Small intestine (tissue), 16 donors: ENCODE measurements at places on chromosomes 1 and 21.

GRCh38 chr1:219883400-219884332 is 44.7 kb downstream of the SLC30A10 start:
- DNase-seq, result no peak

- DNase-seq, result no peak
Observed at GRCh38 chr1:30186586-30186985, 536.8 kb downstream of the MATN1 start.

DNA sequence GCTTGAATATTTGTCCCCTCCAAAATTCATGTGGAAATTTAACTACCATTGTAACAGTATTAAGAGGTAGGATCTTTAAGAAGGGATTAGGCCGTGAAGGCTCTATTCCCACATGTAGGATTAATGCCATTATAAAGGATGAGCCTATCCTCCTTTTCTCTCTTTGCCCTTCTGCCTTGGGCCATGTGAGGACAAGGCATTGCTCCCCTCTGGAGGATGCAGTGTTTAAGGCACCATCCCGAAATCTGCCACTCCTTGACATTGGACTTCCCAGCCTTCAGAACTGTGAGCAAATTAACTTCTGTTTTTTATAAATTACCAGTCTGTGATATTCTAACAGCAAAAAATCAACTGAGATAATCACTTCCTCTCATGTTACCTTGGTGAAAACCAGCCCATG is 124.4 kb downstream of the TOMM20 start:
- no peak for DNase-seq

- DNase-seq, result peak; percentile 93
Observed at GRCh38 chr1:64744492-64745180, at the start of gene RAVER2. TSS of gene RAVER2 (plus strand) at chr1:64745075. CDS start at chr1:64745173, 98 bp downstream.

GRCh38 chr1:107499139-107499744 is 358.4 kb downstream of the NTNG1 start:
- DNase-seq, result no peak

- no peak for DNase-seq
Observed at GRCh38 chr1:239718571-239718970, 332.2 kb downstream of the CHRM3 start.

GRCh38 chr1:174839211-174839610 is 160.5 kb upstream of the CACYBP start:
- DNase-seq, result no peak

DNA sequence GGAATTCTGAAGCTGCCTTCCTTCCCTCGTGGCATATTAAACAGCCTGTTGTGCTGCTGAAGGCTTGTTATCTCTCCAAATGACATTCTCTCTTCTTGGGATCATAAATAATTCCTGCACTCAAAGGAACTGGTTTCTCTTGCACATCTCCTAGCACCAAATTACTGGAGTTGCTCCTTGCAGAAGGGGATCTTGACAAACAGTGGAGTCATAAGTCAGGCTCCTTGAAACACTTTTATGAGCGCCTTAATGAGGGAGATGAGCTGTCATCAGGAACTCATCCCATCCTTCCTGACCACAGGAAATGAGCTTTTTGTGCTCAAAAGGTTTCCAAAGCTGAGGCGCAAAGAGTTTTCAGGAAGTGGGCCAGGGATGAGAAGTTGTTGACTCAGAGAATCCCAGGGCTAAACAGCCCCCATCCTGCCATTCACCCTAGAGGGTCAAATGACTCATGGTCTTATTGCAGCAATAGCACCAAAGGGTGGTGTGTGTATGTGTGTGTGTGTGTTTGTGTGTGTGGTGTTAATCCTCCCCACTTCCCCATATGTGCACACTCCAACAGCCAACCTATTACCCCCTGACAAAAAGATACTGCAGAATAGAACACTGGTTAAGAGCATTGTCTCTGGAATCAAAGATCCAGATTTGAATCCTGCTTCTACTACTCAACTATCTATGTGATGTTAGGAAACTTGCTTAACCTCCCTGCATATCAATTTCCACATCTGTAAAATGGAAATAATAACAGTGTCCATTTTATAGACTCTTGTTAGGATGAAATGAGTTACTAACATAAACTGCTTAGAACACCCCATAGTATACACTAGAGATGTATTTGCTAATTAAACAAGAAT is 2.8 kb upstream of the PHC2 start:
- DNase-seq, result peak; percentile 23

DNA sequence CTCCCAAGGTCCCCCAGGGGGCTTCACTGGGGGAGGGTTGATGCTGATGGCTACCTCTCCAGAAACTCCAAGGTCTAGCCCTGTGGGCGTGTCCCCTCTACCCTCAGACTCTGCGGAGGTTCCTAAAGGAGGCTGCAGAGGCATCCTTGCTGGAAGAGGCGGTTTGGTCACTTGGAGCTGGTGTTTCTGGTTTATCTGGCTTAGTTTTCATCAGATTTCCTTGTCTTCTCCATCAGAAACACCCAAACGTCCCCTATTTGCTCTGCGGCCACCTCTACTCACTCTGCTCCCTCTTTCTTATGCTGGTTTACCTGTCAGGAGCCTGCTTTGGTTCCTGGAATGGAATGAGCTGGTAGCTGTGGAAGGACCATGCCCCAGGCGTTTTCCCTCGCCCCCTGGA is 2.5 kb downstream of the PKP1 start:
- no peak for DNase-seq

GRCh38 chr1:236058141-236058934 is 6.6 kb downstream of the NID1 start:
- no peak for DNase-seq

- DNase-seq, result peak; percentile 59
Observed at GRCh38 chr1:30966690-30967369, 58.3 kb upstream of the SDC3 start.

DNA sequence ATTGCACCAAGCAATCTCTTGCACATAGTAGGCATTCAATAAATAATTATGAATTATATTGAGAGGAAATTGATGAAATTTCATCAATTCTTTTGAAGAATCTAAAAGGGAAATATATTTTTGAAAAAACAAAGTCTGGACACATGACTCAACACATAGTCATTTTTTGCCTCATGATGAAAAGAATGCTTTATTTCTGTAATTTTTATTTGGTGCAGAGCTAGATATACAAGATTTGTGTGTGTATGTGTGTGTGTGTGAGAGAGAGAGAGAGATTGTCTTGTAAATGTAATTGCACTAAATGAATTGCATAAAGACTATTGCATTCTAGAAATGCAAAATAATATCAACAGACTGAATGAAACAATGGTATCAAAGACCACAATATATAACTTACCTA is 206.2 kb upstream of the C1orf87 start:
- no peak for DNase-seq

DNA sequence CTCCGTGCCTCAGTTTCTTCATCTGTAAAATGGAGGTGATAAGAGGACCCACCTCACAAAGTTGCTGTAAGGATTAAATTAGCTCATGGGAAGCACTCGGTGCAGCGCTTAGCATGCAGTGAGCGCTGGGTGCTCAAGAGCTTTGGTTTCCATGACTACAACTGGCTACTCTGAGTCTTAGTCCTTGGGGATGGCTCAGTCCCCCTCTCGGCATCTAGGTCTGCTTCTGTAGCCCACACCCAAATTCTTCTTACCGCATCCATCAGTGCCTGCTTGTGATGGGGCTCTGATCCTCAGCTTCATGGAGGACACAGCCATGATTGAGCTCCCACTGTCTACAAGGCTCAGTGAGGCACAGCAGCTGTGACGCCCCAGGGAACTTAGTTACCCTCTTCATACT is 159.0 kb downstream of the ACTL8 start:
- no peak for DNase-seq

DNA sequence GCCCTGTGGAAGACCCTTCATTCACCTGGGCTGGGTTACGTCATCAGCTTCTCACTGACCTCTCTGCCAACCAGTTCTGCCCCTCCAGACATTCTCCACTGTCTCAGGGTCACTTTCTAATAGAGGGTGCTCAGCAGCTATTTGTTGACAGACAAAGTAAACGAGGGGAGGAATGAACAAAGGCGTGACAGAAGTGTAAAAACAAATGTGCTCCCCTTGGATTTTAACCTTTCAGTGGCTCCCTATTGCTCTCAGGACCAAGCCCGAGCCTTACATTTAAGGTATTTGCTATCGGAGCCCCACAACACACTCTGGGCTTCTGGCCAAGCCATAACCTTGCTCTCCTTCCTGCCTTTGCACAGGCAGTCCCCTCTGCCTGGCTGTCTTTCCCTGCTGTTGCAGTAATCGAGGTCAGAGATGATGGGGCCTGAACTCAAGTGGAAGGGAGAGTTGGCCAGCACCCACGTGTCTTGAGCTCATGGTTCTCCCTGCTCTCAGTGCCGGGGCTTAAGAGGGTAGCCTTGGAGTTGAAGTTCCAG is 9.3 kb upstream of the MARCKSL1 start:
- DNase-seq, result peak; percentile 56

DNA sequence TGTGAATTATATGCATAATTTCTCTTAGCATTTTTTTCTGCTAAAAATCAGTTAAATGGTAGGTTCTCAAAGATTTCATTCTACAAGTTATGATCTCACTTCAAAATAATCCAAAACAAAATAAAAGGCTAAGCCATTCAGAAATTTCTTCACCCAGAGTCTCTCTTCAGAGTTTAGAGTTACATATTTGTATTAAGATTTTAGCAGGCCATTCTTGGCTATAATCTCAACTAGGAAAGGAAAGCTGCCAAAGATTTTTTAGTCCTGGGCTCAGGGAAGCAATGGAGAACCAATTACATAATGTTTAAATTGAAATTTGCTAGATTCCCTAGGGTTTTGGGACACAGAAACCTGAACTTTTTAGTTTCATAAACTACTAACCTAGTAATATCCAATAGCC is 245.0 kb downstream of the USH2A start:
- DNase-seq, result no peak

DNA sequence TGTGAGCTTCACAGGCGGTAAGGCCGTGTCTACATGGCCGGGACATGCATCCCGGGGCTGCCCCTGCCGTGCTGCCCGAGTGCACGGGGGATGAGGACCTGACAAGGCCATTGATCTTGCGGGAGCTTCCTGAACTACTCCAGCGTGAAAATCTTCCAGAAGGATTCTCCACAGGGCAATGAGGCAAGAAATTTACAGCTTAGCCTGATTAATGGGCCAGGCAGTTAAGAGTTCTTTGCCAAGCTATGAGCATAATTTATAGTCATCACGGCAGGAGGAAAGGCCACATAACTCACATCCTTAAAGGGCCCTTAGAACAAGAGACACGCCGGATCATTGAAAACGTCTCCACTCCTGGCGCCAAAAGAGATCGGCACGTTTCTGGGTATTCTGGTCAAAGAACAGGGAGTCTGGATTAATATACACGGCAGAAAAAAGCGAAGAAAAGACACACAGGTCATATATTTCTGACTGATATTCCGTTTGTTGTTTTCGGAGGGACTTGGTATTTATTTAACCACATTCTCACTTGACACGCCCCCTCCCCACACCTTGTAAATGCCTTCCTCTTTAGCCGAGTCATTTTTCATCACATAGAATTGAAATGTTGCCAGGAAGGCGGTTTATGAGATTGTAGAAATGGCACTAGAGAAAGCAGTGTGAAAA is 180.5 kb downstream of the DYRK1A start:
- no peak for DNase-seq

GRCh38 chr1:152902636-152903035 is 5.7 kb upstream of the IVL start:
- peak; percentile 53 for DNase-seq

GRCh38 chr1:166283600-166283999 is 116.8 kb upstream of the FAM78B start:
- DNase-seq, result no peak

- peak; percentile 40 for DNase-seq
Observed at GRCh38 chr1:17565461-17566252, 26.2 kb downstream of the ARHGEF10L start.

GRCh38 chr1:4084896-4085295 is 184.8 kb upstream of the C1orf174 start:
- DNase-seq, result no peak

GRCh38 chr21:19810779-19811178 is 1187.4 kb upstream of the NCAM2 start:
- no peak for DNase-seq

- DNase-seq, result no peak
Observed at GRCh38 chr1:11197359-11197758, 8.2 kb downstream of the ANGPTL7 start.

DNA sequence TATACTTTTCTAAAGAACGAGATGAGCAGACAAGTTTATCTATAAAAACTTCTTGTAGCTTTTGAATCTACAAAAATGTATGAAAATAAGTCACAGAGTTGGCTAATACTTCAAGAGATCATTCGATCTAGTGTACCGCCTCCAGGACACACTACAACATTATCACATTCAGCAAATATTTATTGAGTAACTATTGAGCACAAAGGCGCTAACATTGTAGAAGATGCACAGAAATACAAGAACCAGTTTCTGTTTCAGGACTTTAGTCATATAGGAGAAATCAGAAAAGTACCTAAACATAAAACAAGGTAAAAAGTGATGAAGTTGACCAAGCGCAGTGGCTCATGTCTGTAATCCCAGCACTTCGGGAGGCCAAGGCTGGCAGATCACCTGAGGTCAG is 20.6 kb downstream of the WASF2 start:
- DNase-seq, result no peak

GRCh38 chr1:180577361-180577760 is 18.6 kb downstream of the OVAAL start:
- DNase-seq, result no peak

DNA sequence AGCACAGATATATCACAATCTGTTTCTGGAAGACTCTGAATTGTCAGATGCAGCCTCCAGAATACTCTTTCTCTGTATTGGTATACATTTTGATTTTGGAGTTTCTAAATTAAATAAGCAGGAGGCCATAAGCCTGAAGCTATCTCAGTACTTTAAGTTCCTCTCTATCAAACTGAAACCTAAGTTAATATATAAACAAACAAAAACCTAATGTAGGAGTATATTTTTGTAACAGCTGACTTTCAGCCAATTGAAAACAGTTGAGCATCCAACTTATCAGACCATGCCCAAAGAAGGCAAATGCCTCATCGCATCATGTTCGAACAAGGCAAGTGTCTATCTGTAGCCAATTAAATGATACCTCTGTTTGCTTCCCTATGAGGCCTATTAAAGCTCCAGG is 1054.4 kb downstream of the AMY1C start:
- DNase-seq, result no peak

DNA sequence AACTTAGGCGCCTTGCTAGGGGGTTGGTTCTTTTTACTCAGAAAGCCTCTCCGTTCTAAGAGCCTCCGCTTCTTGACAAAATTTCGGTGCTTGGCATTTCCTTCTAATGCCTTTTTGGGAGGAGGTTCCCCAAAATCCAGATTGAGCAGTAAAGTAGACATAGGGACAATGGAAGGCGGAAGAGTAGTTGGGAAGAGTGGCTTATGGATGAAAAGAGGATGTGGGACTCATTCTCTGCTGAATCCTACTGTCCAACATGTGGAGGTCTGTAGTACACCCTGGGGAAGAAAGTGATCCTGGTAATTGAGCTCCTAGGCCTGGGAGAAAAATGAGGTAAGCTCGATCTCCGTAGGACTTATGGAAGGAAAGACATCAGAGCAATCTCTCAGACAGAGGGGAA is 777 bp upstream of the METTL25B start:
- DNase-seq, result no peak

GRCh38 chr1:46005594-46005993 is 126.8 kb downstream of the PIK3R3 start:
- no peak for DNase-seq

GRCh38 chr1:9867408-9868243 is 42.4 kb downstream of the CTNNBIP1 start:
- peak; percentile 77 for DNase-seq

- DNase-seq, result no peak
Observed at GRCh38 chr1:94349853-94350252, 68.3 kb upstream of the ABCD3 start.
